H9 (cell line): ENCODE measurements at places on chromosomes 1 and 21. TPM values are rescaled to one million over a fixed set of nuclear protein-coding genes. Genes with fewer than 3 reads are reported as not detected.

Gene CRYAA
- not detected in 2 replicates for total RNA-seq

Gene RGS18
- total RNA-seq, result not detected in 2 replicates

Gene SLC5A9
- total RNA-seq, result 0.22 TPM in 1 of 2 replicates, not detected in the other

Gene RAB25
- total RNA-seq, result 42.8 and 43.1 TPM in 2 replicates

Gene KCNK2
- total RNA-seq, result 0.37 and 0.44 TPM in 2 replicates

Gene KRTAP8-1
- total RNA-seq, result not detected in 2 replicates

Gene WRAP73
- total RNA-seq, result 28.4 and 33.8 TPM in 2 replicates

Gene CNIH3
- total RNA-seq, result 4.2 and 4.4 TPM in 2 replicates

Gene MAP10
- 1.2 and 1.3 TPM in 2 replicates for total RNA-seq

Gene LIPI
- not detected in 2 replicates for total RNA-seq

DNA sequence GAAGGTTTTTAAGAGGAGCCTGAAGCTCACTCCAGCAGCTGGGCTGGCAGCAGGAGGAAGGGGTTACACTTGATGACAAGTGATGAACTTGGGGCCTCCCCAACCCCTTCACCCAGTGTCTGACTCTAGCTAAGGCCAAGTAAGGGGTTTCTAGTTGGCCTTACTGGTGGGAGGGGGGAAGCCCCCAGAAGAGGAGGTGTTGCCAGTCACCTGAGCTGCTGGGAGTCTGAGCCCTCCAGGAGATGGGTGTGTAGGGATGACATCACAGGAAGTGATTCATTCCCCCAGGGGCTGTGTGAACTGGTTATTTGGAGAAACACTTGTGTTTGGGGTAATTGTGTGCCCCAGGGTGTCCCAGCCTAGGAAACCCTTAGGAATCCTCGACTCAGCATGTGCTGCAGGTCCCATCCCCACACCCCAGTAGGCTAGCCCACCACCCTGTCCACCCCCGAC is 3.1 kb downstream of the PADI1 start:
- no peaks in the 10 kb centered on the region; the same call in 1 of the 2 replicates for H3K4me1 ChIP-seq
- no peak for DNase-seq
- no peaks in the 10 kb centered on the region for H3K36me3 ChIP-seq
- no peak overlapping the region for H3K27ac ChIP-seq
- H3K27me3 ChIP-seq, result no peaks in the 10 kb centered on the region

DNA sequence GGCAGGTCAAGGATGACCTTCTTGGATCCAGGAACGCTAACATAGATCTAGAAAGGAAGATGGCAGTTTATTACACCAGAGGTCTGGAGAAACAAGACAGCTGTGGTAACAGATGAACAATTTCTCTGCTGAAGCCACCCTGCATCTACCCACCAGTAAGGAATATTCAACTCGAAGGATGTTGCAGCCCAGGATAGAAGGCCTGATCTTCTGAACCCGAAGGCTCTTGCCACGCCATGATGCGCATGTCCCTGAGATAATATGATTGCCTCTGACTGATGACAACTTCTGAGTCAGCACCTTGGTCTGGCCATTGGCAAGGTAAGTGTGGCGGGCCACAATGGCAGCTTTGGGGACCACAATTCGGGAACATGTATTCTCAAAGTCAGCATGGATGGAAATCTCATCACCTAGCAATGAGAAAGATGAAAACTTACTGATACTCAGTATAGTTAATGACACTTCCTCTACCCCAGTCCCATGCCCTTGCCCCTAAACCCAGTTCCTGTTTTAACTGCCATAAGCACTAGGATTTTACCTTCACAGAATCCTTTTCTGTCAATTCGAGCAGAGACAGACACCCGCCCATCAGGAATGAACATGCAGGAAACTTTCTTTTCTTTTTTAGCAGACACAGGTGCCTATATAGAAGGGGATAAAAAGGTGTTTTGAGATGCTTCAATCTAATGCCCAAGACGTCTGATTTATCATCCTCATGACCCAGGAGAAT is 1.8 kb downstream of the TXNIP start:
- DNase-seq, result no peak
- H3K4me1 ChIP-seq, result peaks cover 2% of the 10 kb centered on the region; the same call in 1 of the 2 replicates
- peak overlapping the region; percentile 99 for H3K4me3 ChIP-seq
- no peaks in the 10 kb centered on the region for H3K27me3 ChIP-seq
- H3K36me3 ChIP-seq, result peaks cover 32% of the 10 kb centered on the region

GRCh38 chr1:172638249-172638648 is 20.7 kb upstream of the FASLG start:
- DNase-seq, result no peak
- no peaks in the 10 kb centered on the region for H3K36me3 ChIP-seq
- no peak overlapping the region for H3K4me3 ChIP-seq
- H3K4me1 ChIP-seq, result no peaks in the 10 kb centered on the region; the same call in 1 of the 2 replicates
- H3K27me3 ChIP-seq, result no peaks in the 10 kb centered on the region

- H3K4me3 ChIP-seq, result no peak overlapping the region
- H3K27me3 ChIP-seq, result no peaks in the 10 kb centered on the region
- no peaks in the 10 kb centered on the region for H3K36me3 ChIP-seq
- DNase-seq, result no peak
- no peak overlapping the region for H3K27ac ChIP-seq
Measured at GRCh38 chr1:178629252-178630154, 95.5 kb upstream of the RALGPS2 start.

- H3K27me3 ChIP-seq, result peaks cover 3% of the 10 kb centered on the region; the same call in 1 of the 2 replicates
- peaks cover 2% of the 10 kb centered on the region; the same call in 1 of the 2 replicates for H3K4me1 ChIP-seq
- no peak for DNase-seq
- H3K4me3 ChIP-seq, result peak overlapping the region; percentile 90
Measured at GRCh38 chr1:78045563-78045925, 222 bp upstream of the GIPC2 start.

DNA sequence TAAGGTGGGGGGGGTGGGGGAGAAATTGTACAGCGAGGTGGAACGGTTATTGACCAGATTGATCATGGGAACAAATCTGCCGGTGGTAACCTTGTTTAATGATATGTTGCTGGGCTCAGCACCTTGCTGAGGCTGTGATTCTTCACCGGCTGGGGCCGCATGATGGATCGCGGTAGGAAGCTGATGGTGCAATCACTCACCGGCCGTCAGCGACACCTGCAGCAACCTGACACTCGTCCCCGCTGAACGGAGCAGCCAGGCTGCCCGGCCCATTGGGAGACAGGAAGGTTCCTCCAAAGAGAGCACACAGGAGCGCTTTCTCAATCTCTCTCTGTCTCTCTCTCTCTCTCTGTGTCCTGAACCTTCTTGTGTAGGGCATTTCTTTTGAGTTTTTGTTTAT is 128.5 kb upstream of the RRP15 start:
- peak; percentile 88 for DNase-seq
- H3K27me3 ChIP-seq, result no peaks in the 10 kb centered on the region
- H3K4me3 ChIP-seq, result no peak overlapping the region
- no peak overlapping the region for H3K27ac ChIP-seq
- no peaks in the 10 kb centered on the region for H3K36me3 ChIP-seq

GRCh38 chr1:151458802-151459330 is 428 bp downstream of the POGZ start:
- no peak overlapping the region for H3K27ac ChIP-seq
- H3K36me3 ChIP-seq, result no peaks in the 10 kb centered on the region; the same call in 1 of the 2 replicates
- no peaks in the 10 kb centered on the region for H3K27me3 ChIP-seq
- peak overlapping the region; percentile 85 for H3K4me3 ChIP-seq

DNA sequence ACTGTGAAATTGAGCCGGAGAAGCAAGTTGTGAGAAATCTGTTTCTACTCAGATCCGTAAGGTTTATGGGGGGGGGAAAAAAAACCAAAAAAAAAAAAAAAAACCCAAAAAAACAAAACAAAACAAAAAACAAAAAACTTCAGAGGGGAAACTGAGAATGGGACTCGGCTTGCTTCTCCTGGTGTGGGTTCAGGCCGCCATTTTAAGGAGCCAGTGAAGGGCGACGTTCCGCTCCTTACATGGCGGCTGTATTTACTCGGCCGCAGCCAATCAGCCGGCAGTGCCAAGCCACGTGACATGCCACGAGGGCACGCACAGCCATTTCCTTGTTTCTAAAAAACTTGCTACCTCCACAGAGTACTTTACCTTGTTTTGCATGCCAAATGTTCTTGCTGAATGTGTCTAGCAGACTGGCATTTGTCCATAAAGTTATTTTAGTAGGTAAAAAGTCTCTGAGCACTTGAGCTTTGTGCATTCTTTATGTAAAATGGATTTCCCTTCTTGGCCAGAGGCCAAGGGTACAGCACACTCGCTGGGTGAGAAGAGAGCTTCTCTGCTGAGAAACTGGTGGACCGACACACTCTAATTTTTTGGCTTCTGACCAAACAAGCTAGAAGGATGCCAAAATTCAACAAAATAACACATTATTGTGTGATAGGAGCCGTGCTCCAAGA is 101.8 kb downstream of the NFIA start:
- H3K4me3 ChIP-seq, result no peak overlapping the region
- no peaks in the 10 kb centered on the region for H3K36me3 ChIP-seq
- H3K27ac ChIP-seq, result no peak overlapping the region
- no peaks in the 10 kb centered on the region for H3K27me3 ChIP-seq

DNA sequence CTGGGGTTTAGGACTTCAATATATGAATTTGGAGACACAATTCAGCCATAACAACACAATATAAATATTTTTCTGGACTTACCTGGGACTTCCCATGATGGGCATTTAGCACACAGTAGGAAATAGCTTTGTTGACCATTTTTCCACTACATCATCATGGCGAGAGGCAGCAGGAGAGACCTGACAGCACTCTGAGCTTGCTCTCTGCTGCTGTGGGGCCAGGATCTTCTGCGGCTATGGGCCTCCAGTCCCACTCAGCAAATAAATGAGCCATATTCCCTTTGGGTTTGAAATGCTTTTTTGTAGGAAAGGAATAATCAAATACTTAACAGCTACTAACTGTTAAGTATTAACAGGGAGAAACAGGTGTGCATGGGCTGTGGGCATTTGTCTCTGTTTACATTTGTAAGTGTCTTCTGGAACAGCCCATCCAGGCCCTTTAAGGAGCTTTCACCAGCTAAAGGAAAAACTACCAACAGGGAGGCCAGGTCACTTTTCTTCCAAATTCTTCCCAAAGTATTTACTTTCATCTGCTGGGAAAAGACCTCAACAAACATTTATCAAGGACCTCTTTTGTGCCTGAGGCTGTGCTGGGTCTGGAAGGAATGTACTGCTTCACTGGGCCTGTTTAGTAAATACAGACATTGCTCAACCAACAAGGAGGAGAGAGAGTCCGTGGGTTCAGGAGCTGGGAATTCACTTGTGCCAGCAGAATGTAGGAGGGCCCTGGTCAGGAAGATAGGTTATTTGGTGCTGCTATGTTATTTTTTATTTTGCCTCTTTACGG is 133.2 kb downstream of the LRIG2 start:
- no peaks in the 10 kb centered on the region for H3K27me3 ChIP-seq
- no peaks in the 10 kb centered on the region; the same call in 1 of the 2 replicates for H3K4me1 ChIP-seq
- no peaks in the 10 kb centered on the region; the same call in 1 of the 2 replicates for H3K36me3 ChIP-seq
- no peak overlapping the region for H3K4me3 ChIP-seq

GRCh38 chr1:16984717-16985116 is 4.3 kb upstream of the MFAP2 start:
- no peak overlapping the region for H3K27ac ChIP-seq
- H3K27me3 ChIP-seq, result no peaks in the 10 kb centered on the region
- no peak for DNase-seq

DNA sequence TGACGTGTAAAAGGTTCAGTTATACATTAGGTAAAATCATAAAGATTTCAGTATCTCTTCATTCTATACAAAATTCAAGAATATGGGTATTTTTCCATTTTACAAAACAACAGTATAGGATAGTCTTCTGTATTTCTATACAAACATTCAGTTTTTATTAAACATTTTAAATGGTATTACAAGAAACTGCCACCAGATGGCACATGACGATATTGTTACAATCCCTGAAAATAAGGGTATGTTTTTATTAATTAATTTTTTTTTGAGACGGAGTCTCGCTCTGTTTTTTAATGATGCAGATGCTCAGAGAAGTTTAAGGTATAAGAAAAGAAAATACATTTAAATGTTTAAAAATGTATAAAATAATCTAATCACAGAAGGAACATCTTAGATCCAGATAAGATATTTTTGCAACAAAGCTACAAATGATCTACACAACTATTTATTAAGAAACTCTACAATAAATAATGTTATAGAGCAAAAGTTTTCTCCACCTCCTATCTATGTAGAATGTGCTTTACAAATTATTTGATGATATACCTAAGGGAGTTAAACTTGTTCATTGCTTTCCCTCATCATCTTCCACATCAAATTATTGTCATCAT is 23.5 kb upstream of the RSBN1 start:
- H3K4me1 ChIP-seq, result no peaks in the 10 kb centered on the region
- H3K4me3 ChIP-seq, result no peak overlapping the region
- H3K36me3 ChIP-seq, result no peaks in the 10 kb centered on the region
- H3K27ac ChIP-seq, result no peak overlapping the region

DNA sequence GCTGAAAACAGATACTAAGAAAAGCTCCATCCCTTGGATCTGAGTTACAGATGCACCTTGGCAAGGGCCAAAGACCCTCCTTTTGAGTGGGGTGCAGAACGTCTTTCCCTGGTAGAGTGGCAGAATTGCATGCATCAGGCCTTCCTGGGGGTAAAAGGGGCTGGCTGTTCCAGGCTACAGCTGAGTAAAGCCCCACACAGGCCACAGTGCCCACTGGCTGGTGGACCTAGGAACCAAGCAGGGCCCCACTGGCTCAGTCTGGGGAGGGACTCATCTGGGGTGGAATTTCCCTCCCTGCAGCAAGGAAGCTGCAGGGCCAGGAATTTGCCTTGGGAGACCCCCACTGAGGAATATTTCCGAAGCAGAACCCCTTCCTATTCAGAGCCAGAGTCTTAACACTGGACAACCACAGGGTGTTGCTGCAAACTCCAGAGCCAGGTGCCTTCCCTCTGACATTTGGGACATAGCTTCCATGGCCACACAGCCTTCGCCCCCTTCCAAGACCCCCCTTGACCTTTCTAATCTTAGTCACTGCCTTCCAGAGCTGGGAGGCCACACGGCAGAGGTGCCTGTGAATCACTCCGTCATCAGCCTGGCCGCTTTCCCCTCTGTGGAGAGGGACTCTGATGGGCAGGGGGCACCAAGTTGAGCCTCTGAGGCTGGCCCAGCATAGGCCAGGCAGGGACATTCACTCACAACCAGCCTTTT is 52.5 kb downstream of the LACTBL1 start:
- no peak for DNase-seq
- no peaks in the 10 kb centered on the region for H3K27me3 ChIP-seq
- H3K36me3 ChIP-seq, result no peaks in the 10 kb centered on the region
- no peak overlapping the region for H3K27ac ChIP-seq
- H3K4me3 ChIP-seq, result no peak overlapping the region

DNA sequence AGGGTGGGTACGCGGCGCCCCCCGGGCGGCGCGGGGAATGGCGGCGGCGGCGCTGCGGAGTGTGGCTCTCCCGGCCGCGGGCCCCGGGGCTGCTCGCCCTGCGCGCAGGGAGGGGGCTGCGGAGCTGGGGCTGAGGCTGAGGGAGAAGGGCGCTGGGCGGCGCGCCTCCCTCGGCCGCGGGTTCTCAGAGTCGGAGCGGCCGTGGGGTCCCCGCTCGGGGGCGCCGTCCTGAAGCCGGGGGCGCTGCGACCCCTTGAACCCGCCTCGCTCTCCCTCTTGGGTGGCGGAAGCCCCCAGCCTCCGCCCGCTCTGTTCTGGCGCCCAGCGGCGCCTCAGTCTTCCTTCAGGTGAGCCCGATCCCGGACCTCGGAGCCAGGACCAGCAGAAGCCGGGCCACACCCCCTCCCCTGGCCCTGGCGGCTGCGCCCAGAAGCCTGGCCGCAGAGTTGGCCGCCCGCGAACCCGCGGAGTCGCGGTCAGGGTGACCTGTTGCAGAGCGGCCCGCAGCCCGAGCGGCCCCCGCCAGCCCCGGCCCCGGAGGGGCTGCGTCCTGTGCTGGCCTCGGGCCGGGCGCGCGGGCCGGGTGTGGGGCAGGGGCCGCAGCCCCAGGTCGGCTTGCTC is 532 bp downstream of the RALGPS2 start:
- no peaks in the 10 kb centered on the region; the same call in 1 of the 2 replicates for H3K4me1 ChIP-seq
- peak; percentile 69 for DNase-seq
- H3K4me3 ChIP-seq, result peak overlapping the region; percentile 90
